ENCODE measurements at places on chromosomes 7 and 10.
A peak's percentile ranks its signal among the peaks of the same experiment; 100 is the strongest.

DNA sequence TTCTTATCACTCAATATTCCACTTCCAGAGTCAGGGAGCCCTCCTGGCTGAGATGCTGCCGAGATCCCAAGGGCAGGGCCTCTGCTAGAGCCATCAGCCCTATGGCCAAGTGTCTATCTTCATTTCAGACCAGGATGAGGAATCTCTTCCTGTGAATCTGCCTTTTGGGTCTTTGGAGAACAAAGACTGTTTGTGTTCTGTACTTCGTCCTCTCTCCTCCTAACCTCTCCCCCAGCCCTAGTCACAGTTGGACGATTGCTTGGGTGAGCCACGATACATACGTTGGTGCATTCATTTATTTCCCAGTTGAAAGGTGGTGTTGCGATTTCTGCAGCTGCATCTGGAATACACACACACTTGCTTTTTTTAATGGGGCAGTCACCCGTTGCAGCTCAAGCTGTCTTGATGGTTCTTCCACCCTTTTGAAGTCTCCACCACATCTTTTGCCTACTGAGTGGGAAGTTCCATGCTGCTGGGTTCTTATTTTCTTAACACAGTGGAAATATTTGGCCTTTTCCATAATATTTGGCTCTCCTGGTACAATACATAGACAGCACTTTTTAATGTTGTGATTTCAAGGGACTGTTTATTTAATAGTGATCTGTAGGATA is 26.7 kb downstream of the SH3PXD2A start:
- DNase-seq, result no peak

DNA sequence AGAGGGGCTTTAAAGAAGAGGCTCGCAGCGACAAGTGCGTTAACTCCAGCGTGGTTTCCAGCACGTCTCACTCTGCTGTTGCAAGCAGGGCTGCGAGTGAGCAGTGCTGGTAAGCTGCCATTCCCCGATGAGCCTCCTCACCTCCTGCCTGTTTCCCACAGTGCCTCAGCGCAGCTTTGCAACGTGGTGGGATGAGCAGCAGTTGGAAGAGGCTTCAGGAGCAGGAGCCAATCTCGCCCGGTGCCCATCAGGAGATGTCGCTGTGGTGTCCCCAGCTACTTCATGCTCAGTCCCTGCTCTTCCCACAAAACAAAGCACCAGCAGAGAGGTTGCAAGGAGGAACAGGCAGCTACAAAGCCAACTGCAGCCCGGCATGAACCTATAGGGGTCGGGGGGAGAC is 2.4 kb upstream of the ADARB2 start:
- no peak for DNase-seq

DNA sequence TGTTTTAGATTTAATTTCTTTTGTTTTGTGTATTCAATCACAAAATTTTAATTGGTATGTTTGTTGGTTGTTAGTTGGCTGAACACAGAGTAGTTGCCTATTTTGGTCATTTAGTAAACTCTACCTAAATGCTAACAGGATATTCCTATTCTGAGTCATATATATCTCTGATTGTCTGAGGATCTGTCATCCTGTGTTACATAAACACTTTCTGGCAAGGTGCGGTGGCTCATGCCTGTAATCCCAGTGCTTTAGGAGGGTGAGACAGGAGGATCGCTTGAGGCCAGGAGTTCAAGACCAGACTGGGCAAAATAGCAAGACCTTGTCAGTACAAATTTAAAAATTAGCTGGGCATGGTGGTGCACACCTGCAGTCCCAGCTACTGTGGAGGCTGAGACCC is 178.6 kb downstream of the PLCE1 start:
- DNase-seq, result no peak

- DNase-seq, result no peak
Observed at GRCh38 chr7:142759433-142759832, 10.2 kb downstream of the PRSS1 start.

DNA sequence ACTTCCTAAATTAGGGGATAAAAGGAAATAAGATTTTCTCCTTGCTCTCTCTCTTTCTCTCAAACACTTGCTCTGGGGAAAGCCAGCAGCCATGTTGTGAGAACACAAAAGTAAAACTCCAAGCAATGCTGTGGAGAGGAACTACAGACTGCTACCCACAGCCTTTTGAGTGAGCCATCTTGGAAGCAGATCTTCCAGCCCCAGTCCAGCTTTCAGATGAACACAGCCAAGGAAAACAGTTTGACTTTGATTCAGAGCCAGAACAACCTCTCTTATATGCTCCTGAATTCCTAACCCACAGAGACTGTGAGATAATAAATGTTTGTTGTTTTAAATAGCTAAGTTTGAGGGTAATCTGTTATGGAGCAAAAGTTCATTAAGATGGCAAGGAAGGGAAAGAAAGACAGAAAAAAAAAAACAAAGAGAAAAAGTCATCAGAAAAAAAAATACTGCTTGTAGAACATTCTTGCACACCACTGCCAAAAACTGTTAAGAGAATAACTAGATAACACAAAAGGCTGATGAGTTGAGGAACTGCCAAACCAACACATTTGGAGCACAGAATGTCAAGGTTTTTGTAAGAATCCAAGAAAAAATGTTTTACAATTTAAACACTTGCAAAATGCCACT is 20.9 kb upstream of the PRKAR2B start:
- DNase-seq, result no peak

- no peak for DNase-seq
Observed at GRCh38 chr7:78099715-78100394, 301.3 kb downstream of the PHTF2 start.

- no peak for DNase-seq
Observed at GRCh38 chr7:36606976-36607720, 117.1 kb downstream of the AOAH start.

DNA sequence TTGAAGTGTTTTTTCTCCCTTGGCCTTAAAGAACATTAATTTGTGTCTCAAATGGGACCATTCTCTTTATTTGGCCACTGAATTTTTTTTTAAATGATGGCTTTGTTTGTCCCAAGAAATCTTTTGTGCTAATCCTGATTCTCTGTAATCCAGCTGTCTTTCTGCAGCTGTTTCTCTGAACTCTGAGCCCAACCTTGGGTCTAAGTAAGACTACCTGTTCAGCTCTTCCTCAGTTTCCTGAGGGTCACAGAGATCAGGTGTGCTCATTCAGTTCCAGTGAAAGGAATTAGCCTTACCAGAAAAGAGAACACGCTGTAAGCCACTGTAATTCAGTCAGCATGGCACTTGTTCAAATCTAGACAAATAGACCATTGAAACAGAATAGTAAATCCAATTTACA is 94.2 kb downstream of the ANKIB1 start:
- DNase-seq, result no peak

- peak; percentile 93 for DNase-seq
Observed at GRCh38 chr7:83468251-83468739, 180.6 kb downstream of the SEMA3E start.

DNA sequence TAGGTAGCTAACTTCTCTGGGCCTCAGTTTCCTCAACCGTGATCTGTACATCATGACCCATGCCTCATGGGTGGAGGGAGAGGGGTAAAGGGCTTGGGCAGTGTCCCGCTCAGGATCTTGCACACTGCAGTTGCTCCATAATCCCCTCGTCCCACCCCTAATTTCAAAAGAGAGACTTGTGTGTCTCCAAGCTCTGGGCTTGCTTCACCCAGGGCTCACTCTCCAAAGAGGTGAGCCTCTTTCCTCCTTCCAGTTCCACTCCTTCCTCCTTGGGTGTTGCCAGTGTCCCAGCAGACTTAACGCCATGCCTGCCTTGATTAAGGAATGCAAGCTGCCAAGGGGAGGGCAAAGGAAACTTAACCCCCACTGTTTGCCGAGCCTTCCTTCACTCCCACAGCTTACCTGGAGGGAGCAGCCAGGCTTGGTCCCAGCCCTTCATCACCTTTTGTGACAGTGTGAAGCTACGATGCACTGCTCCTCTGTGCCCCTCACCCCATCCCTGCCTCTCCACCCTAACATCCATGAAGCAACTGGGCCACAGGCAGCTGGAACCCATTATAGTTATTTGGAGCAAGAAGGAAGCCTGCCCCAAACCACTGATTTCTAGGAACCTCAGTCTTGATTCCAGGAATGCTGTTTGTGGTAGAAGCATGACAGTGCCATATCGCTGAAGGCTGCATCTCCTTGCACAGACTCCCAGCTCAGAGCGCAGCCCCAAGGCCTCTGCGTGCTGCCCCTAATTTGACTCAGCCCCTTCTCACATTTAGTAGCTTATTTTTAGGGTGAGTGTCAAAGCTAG is 363.3 kb downstream of the TNS3 start:
- DNase-seq, result peak; percentile 69

- no peak for DNase-seq
Observed at GRCh38 chr10:22369434-22370072, 24.3 kb downstream of the SPAG6 start.

DNA sequence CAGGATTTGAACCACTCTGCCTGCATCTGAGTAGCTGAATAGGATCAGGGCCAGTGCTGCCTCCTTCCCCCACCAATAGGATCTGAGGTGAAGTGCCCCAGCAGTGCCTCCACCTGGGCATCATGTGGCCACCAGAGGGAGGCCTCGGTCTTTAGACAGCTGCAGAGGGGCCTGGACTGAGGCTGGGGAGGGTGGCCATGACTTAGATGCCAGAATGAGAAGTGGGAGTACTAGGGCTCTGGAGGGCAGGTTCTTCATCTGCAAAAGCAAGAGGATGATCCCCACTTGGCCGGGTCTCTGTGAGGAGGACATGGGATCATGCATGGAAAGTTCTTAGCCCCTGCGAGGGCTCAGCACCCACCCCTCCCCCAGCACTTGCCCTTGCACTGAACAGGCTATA is 56.9 kb downstream of the NEUROG3 start:
- no peak for DNase-seq

DNA sequence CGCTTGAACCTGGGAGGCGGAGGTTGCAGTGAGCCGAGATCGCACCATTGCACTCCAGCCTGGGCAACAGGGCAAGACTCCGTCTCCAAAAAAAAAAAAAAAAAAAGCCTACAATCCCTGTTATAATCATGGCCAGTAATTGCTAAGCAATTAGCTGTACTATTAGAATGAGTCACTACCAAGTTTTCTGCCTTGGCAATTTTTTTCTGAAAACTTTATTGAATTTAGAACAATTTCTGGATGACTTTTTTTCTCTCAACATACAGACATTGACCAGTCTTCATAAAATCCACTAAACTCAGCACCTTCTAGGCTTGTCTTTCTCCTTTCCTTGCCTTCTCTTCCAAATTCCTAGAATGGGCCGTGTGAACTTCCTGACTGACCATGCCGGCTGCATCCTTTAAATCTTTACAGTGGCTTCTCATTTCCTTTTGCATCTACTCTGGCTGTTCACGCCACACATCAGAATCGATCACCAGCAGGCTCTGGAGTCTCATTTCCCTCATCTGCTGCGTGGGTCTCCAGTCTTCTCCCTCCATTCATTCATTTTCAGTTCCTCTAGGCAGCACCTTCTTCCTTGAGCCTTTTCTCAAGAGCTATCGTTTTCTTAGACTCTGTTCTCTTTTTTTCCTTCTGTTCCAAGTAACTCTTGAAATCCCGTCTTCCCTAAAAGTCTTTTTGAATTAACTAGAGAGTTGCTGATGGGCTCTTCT is 107.9 kb downstream of the KAT6B start:
- no peak for DNase-seq

DNA sequence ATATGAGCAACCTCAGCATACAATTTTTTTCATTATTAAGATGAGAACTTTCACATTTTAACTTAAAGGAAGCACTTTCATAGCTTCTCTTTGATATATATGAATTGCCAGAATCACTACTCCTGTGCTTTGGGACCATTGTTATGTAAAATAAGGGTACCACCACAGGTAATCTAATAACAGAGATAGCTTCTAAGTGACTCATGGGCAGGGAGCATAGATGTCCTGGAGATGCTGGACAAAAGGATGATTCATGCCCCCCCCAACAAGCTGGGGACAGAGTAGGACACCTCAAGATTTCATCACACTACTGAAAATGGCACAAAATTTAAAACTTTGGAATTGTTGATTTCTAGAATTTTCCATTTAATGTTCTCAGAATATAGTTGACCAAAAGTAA is 641.1 kb downstream of the PCDH15 start:
- DNase-seq, result no peak

- no peak for DNase-seq
Observed at GRCh38 chr10:117552156-117552631, 9.6 kb downstream of the EMX2 start.

DNA sequence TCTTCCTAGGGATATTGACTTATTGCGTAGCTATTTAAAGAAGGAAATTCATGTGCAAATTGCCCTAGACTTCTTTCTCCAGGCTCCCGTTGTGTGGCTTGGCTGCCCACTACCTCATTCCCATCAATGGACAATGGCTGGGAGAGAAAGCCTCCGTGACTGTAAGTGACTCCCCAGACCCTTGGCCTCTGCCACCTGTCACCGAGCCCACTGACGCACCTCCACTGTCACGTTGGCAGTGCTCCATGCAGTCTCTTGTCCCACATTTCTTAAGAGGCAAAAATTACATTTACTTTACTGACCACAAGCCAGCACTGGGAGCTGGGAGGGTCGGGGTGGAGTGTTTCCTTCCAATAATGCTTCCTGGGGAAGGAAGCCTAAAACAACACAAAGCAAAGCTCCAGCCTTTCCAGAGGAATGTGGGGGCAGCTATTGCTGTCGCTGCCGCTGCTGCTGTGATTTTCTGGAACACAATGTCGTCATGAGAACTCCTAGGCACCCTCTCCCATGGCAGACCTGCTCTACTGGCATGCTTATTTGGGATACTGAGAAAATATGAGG is 89.7 kb upstream of the STEAP1B start:
- no peak for DNase-seq

DNA sequence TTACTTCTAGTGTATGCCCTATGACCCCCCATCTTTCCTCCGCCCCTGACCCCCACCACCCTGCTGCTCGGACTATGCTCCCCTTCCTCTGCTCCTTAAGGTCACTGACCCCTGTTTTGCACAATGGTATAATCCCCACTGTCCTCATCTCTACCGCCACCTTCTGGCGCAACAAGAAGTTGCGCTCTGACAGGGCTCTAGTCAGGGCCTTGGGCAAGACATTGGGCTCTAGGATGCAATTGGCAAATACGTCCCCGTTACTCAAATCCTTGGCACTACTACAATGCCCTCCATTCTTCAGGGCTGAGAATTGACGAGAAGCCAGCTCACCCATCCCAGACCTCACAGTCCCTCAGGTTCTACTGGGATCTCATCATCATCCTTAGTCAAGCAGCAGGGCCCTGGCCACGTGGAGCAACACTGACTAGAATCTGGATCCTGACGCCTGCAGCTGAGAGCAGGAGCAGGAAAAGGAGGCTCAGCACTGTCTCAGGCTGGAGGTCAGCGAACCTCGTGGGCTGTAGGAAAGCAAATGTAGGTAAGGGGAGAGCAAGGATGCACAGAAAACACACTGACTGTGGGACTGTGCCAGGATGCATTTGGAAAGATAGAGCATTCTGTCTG is 10.6 kb downstream of the LRIT2 start:
- no peak for DNase-seq

DNA sequence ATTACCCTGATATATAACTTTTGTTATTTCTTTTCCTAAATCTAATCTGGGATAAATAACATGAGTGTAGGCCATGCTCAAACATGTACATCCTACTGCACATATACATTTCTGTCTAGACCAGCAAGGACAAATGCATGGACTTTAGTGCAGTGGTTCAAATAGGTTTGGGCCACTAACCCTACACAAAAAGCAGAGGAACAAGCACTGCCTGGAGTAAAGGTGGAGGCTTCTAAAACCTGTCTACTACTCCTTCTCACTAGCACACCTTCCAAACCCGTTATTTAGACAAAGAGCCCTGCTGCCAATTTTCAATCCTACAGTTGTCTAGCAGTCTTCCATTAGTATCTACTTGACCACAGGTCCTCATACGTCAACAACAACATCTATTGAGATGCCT is 34.8 kb downstream of the SGCE start:
- DNase-seq, result no peak

Measured in AG09319 (cell line).